ENCODE measurements at places on chromosomes 2 and 18.

DNA sequence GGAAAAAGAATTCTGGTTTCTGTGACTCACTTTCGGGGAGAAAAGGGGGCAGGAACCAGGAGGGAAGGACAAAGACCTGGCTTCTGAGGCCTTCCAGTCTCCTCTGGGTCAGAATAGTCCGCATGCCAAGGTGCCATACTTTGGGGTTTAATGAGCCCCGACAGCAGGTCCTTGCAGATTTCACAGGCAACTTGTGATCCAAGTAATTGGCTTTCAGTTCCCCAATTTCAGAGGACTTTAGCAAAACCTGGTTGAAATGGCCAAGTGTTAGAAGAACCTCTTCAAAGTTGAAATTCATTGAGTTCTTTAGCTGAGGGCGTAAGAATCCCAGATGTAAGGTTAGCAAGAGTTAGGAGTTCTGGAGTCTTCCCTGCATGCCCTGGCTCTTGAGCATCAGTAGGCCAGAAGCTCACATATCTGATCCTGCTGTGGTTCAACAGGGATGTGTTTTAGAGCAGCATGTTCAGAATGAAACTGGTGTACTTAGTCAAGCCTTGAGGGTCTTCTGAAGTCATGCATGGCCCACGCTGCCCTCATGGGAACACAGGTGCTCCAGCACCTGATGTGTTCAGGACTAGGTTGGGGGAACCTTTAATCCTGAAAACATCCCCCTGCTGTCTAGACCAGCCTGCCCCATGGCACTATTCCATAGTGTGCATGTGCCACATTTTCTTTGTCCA is 143.0 kb downstream of the NUP35 start:
- no peak for DNase-seq

GRCh38 chr18:39938676-39939608 is 2016.1 kb upstream of the PIK3C3 start:
- DNase-seq, result no peak

DNA sequence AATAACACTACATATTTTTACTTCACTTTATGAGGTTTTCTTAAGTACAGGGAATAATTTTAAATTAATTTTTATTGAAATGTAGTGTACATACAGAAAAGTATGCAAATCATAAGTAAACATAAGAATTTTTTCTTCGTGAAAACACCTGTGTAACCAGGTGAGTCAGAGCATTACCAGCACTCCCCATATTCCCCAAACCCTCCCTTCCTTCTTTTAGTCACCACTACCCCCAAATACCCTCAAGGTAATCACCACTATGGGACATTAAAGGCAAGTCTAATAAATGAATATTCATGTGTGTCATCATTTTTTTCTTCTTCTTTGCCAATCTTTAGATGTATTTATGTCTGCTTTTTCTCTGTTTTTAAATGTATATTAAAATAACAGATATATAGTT is 139.9 kb upstream of the LTBP1 start:
- no peak for DNase-seq

DNA sequence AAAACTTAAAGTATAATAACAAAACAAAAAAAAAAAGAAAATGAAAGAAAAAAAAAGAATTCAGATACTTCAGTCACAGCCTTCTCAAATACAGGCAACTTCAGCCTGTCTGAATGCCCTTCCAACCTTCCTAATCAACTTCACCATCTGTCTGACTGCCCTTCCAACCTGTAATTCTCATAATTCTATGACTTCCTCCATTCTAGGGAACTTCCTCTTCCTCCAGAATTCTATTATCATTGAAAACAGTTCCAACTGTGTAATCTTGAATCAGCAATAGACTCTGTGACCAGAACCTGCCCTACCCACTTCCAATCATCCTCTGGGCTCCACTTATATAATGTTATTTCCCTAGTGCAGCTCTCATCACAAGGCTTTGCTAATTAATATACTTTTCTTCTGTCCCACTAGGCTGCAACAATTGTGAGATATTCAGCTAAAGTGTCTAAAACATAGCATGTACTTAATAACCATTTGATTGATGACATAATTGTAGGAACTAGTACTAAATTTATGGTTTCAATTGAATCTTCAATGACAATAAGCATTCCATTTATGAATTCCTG is 127.3 kb downstream of the UPP2 start:
- no peak for DNase-seq

GRCh38 chr2:20077411-20077940 is 26.0 kb upstream of the LAPTM4A start:
- DNase-seq, result no peak

DNA sequence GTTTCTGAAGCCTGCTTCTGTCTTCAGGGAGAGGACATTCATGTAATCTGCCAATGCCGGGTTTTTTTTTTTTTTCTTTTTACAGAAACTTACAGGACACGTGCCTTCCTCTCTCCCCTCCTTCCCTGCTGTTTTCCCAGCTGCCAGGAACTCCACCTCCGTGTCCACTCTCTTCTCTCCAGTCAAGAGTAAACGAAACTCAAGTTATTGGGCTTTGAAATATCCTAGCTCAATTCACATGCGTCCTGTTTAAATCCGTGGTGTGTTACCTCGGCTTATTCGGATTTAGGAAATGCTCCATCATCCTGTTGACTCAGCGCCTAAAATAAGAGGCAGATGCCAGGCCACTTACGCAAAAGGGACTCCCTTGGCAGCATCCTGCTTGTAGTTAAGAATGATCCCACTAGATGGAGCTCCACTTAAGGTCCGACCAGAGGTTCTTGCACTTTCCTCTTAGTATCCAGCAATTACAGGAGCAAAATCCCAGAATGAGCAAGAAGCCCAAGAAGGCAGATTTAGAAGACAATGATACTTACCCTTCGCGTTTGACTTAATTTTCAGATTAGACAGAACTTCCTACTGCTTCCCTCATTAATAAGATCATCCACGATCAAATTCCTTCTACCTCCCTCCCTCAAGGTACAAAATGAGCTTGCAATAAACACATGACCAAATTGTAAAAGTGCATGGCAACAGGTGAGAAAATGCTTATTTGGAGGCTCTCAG is 97.2 kb upstream of the ZCCHC2 start:
- DNase-seq, result peak; percentile 43

DNA sequence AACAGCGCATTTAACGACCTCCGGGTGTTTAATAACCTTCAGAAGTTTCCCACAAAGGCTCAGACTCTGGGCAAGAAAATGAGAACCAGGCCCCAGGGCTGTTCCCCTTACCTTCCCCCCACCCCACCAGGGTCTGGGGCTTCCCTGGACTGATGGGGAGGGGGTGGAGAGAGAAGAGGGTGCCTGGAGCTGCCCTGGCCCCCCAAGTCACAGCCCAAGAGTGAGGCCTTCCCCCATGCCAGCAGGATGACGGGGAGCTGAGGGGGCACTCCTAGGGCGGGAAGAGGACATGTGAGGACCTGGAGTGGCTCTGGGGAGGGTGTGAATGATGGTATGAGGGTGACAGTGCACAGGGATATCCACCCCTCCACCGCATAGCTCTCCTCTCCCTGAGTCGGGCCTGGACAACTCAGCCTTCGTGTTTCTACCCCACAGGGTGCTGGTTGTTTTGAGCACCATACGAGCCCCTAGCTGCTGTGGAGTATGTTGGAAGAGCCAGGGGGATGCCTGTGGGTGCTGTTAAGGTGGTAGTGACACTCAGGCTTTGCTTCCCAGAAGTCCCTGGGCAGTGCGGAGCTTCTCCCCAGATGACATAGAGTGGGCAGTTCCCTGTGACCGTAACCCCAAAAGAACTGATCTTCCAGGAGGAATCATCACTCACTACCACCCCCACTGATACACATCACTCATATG is 3.9 kb downstream of the PKDCC start:
- DNase-seq, result no peak

All from activated naive CD4-positive, alpha-beta T cell treated with Interleukin-2 at 50 U/mL for 16 hours (primary cell).